ENCODE measurements at places on chromosomes 7 and 10.

- no peak for ATAC-seq
Observed at GRCh38 chr10:35300063-35300699, 36.1 kb upstream of the CCNY start.

- no peak for ATAC-seq
Observed at GRCh38 chr7:51303142-51303525, 13.5 kb downstream of the COBL start.

- no peak for ATAC-seq
Observed at GRCh38 chr7:125814100-125814499, 884.5 kb upstream of the POT1 start.

GRCh38 chr7:100003711-100004661, 11.4 kb upstream of the ZKSCAN1 start:
- no peak for ATAC-seq

DNA sequence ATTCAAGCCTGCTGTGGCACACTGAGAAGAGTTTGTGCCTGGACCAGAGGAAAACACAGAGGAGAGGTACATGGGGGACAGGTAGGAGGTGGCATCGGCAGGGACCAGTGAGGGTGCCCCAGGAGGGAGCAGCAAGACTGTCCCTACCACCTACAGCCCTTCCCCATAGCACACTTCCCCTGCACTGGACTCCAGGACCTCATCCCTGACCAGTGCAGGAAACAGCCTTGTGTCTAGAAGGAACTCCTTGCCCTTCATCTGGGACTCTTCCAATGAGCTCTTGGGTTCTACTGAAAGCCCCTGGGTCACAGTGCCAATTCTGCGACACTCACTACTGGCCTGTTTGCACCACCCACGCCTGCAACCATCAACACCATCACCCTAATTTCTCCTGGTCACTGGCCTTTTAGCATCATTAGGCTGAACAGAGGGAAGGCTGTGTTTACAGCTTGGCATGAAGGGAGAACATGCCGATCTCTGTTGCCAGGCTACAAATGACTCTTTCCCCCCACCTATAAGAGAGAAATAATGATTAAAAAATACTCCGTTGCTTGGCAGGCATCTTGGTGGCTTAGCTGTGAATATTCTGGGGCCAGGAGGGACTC, 371.9 kb upstream of the ZMIZ1 start:
- ATAC-seq: no peak

GRCh38 chr10:116270771-116271592, 2.0 kb downstream of the GFRA1 start:
- no peak for ATAC-seq

- no peak for ATAC-seq
Observed at GRCh38 chr10:46090258-46090812, 44.3 kb upstream of the MSMB start.

- ATAC-seq: peak; percentile 38
Observed at GRCh38 chr10:91909117-91909677, at the start of gene FGFBP3. Gene FGFBP3 (minus strand): TSS chr10:91909486. CDS start chr10:91908969, 517 bp downstream.

GRCh38 chr7:30379131-30379530, 94.7 kb downstream of the ZNRF2 start:
- no peak for ATAC-seq

GRCh38 chr10:23472181-23472580, 33.3 kb downstream of the OTUD1 start:
- no peak for ATAC-seq

DNA sequence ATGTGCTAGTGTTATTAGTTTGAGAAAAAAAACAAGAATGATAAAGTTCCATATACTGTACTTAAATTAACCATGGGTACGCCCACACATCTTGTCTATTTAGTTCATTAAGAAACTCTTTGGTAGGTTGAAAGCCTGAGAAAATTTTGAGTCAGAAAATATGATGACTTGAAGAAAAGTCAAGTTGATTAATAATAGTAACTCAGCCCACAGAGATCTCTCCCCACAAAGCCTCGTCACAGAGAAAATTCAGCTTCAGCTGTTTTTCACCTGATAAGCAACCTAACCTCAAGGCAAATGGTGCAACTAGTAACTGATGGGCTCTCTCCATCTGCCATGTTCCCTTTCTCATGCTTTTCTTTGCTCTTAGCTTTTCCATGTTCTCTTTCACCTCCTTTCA, 1021.6 kb downstream of the GATA3 start:
- ATAC-seq: peak; percentile 19

- no peak for ATAC-seq
Observed at GRCh38 chr10:112250555-112250954, 32.6 kb upstream of the TECTB start.

DNA sequence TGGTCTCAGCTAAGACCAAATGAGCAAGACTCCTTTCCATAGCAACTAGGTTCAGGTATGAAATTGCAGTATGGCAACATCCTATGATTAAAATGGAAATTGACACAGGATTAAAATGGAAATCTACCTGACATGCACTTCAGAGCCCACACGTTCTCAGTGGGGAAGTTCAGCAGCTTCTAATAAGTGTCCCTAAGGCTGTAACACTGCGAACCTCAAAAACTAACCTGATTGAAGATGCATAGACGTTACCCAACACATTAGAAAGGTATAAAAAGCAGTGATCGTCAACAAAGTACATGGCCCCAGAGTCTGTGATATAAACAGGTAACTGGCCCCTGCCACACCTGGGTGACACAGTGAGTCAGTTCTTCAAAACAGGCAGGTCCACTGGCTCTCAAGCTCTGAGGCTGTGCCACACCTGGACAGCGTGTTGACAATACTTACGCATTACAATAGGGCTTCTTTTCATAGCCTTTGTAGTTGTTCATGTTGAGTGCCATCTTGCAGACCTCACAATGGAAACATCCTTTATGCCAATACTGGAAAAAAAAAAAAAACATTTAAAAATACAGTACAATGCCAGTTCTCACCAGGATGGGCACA, 274.9 kb upstream of the NEBL start:
- ATAC-seq: no peak

GRCh38 chr10:91054325-91054724, 133.4 kb upstream of the ANKRD1 start:
- ATAC-seq: no peak

DNA sequence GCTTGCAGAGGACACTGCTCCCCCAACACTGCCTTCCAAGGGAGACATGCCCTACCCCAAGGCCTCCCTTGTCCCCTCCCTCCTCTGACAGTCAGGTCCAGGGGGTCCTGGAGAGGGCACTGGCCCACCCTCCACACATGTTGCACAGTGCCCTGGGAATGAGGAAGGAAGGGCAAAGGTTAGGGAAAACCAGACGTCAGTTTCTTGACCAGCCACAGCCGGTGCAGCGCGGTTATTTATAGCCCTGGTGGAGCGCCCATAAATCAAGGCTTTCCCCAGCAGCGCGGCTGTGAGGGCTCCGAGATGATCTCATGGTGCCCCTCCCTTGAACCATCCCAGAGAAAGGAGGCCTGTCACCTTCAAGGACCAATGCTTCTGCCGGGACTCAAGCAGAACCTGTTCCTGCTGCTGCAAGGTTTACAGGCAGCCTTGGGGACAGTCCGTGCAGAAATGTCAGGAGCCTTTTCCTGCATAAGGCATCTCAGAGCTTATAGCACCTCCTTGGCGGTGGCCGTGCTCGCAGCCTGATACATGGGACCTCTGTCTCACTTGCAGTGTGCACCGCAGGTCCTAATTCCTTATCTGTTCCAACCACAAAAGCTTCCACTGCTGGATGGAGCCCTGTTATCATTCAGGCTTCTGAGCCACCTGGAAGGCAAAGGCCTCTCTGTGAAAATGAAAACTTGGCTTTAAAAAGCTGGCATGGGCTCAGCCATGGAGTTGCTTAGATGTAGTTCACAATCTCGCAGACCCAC, 127.3 kb downstream of the LHPP start:
- no peak for ATAC-seq

- no peak for ATAC-seq
Observed at GRCh38 chr10:103574097-103575061, 80.9 kb downstream of the NEURL1 start.

DNA sequence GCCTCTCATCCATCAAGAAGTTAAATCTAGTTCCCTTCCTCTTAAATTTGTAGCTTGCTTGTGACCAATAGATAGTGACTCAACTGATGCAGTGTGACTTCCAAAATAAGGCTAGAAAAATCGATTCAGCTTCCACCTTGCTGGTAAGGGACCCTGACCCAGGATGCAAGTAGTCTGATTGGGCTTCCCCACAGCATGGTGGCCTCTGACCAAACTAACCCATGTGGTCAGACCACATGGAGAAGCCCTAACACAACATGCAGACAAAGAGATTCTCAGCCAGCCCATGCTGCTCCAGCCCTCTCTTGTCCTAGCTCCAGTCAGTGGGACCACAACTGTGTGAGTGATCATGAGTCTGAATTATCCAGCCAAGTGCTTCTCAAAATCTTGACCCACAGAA, 710.8 kb downstream of the MAGI2 start:
- ATAC-seq: no peak

- no peak for ATAC-seq
Observed at GRCh38 chr7:24706211-24707170, 50.8 kb downstream of the GSDME start.

DNA sequence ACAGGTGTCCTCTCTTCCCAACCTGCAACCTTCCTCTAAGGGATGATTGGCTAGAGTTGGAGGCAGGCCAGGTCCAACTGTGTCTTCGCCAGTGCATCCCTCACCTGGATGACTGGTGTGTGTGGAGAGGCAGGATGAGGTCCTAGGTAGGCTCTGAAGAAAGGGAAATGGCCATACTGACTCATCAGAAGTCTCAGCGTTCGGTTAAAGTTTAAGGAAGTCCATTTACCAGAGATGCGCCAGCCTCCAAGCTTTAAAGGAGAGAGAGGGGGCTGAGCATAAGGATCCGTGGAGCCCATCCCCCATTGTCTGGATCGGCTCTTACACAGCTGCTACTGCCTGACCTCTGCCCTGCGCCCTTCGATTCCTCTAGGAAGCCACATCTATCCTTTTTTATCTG, 4.4 kb downstream of the KEL start:
- no peak for ATAC-seq

GRCh38 chr7:55794527-55794926, 68.0 kb downstream of the SEPTIN14 start:
- no peak for ATAC-seq

- no peak for ATAC-seq
Observed at GRCh38 chr7:13009517-13009916, 322.1 kb downstream of the ARL4A start.

DNA sequence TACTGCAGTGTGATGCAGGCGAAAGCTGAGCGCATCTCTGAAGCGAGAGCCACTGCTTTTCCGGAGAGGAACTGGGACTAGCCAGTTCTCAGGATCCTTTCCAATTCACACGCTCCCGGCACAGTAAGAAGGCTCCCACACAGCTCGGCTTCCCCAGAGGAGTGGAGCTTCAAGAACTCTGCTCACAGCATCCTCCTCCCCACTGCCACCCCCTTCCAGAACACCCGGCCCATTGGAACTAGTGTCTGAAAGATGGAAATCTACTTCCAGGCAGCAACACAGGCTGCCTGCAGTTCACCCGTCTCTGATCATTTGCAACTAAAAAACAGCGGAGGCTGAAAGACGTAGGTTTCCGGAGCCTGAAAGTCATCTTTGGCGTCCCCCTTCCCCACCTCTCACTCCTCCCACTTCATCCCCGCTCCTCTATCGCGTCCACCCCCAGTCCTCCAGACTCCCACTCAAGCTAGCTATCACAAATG, at the start of gene DGKB:
TSS of gene DGKB (minus strand) at position 163 of the 479 bp plus-strand sequence.
- ATAC-seq: no peak

- no peak for ATAC-seq
Observed at GRCh38 chr7:893686-894085, 17.3 kb downstream of the GET4 start.

DNA sequence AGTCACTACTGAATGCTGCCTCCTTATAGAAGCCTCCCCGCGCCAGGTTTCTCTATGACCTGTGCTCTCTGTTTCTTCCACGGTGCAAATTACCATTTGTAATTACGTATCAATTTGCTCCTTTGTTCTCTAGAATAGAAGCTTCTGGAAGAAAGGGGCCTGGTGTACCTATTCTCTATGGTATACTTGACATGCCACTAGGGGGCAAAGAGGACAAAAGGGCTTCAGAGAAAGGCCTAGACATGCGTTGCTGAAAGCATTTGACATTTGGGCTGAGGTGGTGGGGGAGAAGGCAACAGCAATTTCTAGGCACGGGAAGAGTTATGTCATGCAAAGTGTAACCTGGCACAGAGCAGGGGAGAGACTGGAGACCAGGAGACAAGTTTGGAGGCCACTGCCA, 148.7 kb downstream of the WDR11 start:
- no peak for ATAC-seq

- ATAC-seq: no peak
Observed at GRCh38 chr10:87660484-87661133, 931 bp downstream of the PAPSS2 start.

DNA sequence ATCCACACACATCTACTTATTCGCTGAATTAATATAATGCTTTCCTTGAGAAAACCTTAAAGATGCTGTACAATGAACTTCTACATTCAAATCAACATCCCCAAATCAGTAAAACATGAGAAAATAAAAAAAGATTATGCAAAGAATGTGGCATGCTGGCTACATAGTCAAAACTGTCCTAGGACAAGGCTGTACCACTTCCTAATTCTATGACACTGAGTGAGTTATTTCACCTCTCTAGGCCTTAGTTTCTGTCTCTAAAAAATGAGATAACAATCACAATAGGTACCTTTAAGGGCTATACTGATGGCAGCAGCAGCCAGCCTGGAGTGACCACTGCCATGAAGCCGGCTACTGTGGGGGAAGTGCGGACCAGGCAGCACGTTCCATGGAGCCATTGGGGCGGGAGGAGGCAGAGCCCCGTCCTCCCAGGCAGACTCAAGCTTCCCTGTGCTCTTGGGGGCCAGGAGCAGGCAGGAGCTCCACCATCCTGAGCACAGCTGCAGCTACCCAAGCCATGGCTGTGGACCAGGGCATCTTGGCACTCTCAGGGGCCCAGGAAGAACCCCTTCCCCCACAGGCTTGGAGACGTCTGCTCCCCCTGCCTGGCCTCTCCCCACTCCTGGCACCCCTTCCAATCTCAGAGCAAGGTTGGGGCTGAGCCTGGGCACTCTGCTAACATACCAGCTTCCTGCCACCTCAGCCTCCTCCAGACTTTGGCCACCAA, 110.2 kb downstream of the ELAPOR2 start:
- peak; percentile 55 for ATAC-seq

- no peak for ATAC-seq
Observed at GRCh38 chr7:138196971-138197896, 121.0 kb downstream of the AKR1D1 start.

DNA sequence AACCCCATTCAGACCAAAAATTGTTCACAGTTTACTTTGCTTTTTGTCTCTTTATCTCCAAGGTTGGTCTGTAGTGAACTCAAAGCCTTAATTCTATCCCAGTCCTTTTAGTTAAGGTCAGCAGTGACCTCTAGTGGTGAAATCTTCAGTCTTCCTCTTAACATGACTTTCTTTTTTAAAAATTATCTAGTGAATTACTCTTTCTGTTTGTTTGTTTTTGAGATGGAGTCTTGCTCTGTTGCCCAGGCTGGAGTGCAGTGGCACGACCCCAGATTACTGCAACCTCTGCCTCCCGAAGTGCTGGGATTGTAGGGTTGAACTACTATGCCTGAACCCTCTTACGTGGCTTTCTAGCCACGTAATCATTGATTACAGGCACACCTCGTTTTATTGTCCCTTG, 25.0 kb downstream of the ZNF487 start:
- ATAC-seq: peak; percentile 81

GRCh38 chr10:92110039-92110794, 180.7 kb downstream of the CPEB3 start:
- no peak for ATAC-seq
